ENCODE measurements at places on chromosomes 6 and 20.

- no peak for DNase-seq
Measured at GRCh38 chr6:111761783-111762312, 111.4 kb downstream of the FYN start.

GRCh38 chr6:110625883-110626282 lies 149.5 kb upstream of the SLC22A16 start:
- DNase-seq = no peak

- DNase-seq = no peak
Measured at GRCh38 chr6:63584566-63584965, 12.3 kb downstream of the LOC128125822 start.

DNA sequence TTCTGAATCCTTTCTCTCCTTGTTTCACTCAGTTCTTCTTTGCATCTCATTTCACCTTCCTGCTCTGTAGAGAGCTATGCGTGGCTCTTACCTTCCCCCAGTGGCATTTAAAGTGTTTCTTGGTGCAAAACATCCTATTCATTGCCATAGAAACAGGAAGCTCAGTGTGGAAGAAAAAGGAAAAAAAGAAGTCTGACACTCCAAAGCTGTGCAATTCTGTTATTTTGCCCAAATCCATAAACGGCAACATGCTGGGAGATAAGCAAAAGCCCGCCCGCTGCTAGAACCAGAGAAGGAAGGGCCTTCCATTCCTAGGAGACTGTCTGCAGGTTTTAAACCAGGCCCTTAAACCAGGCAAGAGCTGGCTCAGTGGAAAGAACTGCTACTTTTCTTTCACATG lies 247.1 kb downstream of the HIVEP2 start:
- DNase-seq = no peak

DNA sequence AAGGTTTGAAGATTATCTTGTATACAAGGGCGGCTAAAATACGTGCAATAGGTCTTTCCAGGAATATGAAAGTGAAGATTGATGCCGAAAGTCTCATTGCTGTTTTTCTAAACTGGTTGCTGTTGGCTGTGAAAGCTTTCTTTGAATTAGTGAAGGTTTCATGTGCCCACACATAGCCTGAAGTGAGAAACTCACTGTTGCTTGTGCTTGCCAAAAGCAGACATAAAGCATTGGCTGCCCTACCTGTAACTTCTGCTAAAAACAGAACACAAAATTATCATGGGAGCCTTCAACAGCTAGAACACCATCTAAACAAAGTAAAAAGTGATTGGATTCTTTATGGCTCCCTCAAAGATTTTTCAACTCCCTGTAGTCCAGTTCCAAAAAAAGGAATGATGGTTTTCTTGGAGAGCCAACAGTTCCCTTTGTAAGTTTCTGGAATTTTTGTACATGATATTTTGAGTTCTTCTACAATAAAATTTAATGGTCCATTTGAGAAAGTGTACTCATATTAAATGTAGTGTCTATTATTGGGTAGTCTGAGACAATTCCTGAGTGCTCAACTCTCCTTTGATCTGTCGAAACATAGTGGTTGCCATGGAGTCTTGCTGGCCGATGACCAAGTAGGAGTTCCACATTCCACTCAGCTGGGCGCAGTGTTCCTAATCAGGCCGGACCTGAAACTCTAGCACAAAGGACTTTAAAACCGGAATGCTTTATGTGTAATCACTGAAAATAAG lies 68.5 kb downstream of the PLEKHG1 start:
- no peak for DNase-seq

DNA sequence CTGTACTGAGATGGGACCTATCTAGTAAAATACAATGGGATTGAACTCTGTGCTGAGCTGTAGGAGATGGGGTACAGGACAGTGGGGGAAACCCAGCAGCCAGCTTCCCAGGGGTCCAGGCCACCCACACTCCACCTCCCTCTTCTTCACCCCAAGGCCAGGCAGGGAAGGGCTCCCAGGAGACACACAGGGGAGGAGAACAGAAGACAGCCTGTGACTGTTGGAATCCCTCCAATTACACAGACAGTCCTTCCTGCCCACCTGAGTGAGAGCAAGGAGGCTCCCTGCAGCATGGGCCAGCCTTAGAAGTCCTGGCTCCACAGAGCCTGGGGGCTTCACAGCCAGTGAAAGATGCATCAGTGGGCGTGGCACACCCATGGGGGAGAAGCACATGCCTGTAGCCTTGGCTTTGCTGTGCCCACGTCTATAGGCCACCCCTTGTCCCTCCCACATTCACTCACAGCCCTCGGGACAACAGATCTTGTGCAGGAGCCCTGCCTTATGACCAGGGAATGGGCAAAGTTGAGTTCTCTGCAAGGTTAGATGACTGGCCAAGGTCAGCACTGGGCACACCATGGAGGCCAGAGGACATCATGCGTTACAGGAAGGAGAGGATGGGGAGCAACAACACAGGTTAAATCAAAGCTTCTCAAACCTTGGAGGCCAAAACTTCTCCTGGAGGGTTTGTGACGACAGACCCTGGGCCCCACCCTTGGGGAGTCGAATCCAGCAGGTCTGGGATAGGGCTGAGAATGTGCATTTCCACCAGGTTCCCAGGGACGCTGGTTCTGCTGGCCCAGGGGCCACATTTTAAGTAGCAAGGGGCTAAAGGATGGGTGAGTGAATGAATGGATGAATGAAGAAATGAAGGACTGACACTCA lies 12.3 kb upstream of the CST7 start:
- no peak for DNase-seq

GRCh38 chr6:34829137-34829536 lies 37.3 kb downstream of the BLTP3A start:
- no peak for DNase-seq

- DNase-seq = no peak
Measured at GRCh38 chr6:31826793-31827285, 699 bp upstream of the HSPA1B start.

DNA sequence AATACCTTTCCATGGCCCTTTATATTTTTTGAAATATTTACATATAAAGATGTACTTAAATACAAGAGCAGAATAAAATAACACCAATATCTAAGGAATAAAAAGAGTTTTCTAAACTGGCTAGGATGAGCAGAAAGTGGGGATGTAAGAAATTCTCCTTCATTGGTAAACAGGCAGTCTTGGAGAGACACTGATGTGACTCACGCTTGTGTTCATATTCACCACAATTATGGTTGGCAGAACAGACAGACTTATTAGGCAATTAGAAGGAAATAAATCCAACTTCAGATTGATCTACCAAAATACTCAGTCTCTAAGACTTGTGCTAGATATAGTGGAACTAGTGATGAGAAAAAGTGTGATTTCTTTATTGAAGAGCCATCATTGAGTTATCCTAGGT lies 463.7 kb downstream of the CDC5L start:
- no peak for DNase-seq

GRCh38 chr20:53019464-53019863 lies 47.3 kb downstream of the TSHZ2 start:
- DNase-seq = no peak

DNA sequence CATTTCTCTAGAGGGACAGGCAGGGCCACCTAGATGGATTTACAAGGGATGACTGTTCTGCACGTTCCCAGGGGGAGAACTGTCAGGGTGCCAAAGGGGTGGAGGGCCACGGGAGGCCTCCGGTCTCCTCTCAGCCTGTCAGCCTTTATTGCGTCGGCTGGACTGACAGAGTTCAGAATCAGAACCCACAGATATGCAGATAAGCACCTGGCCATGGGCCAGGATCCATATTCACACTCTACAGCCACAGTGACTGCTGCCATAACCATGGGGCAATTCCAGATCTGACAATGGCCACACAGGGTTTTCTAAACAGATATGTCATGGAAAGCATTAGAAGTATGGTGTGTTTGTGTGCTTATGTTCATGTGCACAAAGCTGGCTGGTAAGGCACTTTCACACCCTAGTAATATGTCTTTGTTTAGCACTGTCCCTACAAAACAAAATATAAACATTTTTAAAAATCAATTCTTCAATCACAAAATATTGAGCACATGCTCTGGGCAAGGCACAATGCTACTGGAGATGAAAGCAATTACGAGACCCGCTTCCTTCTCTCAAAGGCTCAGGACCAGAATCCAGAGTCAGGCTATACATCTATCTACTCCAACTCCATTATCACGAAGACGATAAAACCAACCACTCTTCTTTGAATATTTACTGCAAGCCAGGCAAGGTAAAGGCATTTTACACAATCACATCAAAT lies 29.1 kb downstream of the TRAM2 start:
- DNase-seq = no peak

DNA sequence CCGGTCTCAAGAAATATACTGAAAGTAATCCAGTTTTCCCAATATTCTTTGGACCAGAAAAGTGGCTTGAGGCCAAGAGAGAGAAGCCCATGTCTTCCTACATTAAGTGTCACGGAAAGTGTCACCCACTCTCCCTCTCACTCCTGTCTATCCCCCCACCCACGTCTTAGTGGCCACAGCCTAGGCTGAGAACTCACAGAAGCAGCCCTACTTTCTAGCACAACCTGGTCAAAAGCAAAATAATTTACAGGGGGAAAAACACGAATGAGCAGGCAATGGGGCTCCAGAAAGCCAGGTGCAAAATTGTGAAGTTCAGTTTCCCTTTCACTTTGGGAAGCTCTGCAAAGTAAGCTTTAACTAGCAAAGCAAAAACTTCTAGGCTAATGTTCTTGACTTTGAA lies 118.0 kb downstream of the OPRM1 start:
- DNase-seq = no peak

GRCh38 chr6:14354919-14355572 lies 237.5 kb downstream of the CD83 start:
- no peak for DNase-seq

DNA sequence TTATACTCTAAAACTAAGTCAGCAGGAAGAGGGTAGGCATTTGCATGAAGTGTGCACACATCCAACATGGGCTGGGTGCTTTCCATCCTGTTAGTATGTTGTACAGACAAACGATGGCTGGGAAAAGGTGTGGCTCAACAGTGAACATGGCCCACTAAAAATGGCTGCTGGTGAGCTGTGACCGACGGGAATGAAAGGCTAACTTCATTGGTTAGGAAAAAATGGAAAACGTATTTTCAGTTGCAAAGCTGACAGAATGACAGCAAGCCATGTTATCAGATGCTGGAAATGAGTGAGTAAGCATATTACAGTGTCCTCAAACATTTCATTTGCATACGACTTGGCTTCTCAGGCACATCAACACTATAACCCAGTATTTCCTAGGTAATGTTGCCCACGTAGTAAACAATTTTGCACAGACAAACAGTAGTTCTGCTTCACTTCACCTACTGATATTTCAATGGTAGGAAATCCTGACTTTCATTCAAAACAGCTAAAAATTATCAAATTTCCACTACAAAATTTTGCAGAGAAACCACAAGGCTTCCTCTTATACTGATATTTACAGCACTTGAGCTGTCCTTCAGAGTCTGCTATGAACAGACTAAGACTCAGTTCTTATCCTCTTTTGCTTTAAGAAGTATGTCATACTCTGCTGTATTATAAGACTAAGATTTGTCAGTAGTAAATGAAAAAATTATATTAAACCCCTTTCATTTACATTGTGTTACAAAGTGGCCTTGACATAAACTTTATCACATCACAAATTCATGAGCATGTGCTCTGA lies 98.9 kb downstream of the IRF4 start:
- DNase-seq = no peak
